ENCODE measurements at places on chromosomes 5 and 9.

DNA sequence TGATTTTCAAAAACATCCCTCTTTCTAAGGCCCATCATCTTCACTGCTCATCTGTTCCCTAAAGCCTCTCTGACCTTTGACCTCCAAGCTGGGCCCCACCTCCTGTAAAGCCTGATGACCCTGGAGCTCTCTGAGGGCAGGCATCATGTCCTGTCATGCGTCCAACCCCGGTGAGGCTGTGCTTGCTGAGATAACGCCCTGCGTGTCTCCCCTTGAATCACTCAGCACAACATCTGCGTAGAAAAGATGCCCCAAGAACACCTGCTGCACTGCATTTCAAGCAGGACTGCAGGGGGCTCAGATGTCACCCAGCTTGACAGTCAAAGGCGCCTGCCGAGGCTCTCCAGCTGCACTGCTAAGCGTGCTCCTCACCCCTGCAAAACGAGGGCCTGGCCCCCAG lies 78.0 kb downstream of the OTULIN start:
- no peak for DNase-seq

DNA sequence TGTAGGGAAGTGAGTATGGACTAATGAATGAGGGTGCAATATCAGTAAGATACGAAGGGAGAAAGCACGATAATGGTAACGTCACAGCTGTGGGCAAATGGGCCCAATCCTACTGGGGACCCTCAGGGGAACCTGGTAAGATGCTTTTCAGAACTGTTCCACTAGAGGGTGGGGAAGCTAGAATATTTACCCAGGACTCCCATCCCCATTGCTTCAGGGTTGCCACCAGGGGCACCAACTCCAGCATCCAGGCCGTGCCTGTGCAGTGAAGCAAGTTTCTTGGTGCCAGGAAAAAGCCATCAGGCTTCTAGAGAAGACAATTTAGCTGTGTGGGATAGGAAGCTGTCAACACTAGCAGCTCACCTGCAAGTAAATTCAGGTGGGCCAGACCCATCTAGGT lies 409.3 kb downstream of the AGTPBP1 start:
- no peak for DNase-seq

DNA sequence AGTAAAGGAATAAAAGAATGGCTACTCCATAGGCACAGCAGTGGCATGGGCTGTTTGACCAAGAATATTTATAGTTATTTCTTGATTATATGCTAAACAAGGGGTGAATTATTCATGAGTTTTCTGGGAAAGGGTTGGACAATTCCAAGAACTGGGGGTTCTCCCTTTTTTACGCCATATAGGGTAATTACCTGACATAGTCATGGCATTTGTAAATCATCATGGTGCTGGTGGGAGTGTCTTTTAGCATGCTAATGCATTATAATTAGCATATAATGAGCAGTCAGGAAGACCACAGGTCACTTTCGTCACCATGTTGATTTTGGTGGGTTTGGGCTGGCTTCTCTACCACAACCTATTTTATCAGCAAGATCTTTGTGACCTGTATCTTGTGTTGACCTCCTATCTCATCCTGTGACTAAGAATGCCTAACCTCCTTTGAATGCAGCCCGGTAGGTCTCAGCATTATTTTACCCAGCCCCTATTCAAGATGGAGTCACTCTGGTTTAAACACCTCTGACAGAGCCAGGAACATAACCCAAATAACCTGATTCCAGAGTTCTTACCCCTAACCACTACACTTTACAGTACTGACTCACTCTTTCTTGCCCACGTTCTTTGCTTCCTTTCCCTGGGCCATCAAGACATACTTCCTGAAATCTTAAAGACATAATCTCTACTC lies 25.0 kb upstream of the MRPS30 start:
- no peak for DNase-seq

DNA sequence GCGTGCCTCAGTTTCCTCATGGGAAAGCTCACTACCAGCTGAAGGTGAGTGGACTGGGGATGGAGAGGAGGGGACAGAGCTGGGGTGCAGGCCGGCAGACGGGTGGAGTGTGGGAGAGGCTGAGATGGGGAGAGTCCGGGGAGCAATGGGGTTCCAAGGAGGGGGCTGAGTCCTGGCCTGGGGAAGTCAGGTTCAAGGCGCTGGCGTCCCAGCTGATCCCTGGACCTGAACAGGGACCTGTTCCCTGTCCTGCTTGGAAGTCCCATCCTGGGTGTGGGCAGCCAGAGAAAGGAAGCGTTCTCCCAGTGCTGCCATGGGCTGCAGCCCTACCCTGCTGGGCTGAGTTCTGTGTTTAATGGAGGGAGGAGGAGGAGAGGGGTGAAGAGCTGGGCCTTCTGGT lies 60.9 kb upstream of the GNE start:
- DNase-seq: no peak

DNA sequence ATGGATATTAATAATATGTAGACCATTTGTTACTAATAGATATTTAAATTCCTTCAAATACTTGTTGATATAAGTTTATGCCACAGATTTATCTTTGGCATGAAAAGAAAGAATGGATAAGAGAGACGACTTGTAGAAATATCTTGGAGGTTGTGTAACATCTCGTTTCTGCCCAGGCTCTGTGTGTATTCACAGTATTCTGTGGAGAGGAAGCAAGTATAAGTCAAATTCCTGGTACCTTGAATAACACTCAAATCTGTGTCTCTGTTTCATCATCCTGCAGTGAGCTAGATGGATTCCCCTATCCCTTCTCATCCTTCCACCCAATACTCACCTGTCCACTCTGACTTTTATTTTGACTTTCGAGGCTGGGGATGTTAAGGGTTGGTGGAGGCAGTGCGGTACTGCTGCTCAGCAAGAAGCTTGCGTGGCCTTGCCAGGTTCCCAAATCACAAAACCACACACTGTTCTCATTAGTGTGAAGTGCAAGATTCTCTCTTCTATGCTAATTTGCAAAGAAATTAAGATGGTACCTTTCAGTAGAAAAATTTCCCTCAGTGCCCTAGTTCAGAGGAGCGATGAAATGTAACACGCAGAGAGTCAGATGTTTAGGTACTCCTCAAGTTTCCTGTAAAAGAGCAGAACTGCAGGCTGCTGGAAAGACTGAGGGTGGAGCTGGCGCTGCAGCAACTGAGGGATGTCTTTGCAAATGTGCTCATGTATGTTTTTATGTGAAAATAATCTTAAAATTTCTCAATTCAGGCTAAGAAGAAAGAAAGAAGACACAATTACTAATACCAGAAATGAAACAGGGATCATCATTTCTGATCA lies 42.6 kb upstream of the ANKRD18A start:
- DNase-seq: no peak

GRCh38 chr9:89168901-89169813 lies 9.5 kb downstream of the SHC3 start:
- DNase-seq: no peak

GRCh38 chr5:125398466-125398865 lies 652.0 kb upstream of the ZNF608 start:
- DNase-seq: no peak

- DNase-seq: no peak
These were observed 50.9 kb upstream of the FAM169A start for GRCh38 chr5:74916831-74917710.

GRCh38 chr9:108083796-108084352 lies 594.3 kb upstream of the KLF4 start:
- DNase-seq: no peak

GRCh38 chr9:81874931-81875330 lies 53.3 kb upstream of the SPATA31D4 start:
- no peak for DNase-seq

DNA sequence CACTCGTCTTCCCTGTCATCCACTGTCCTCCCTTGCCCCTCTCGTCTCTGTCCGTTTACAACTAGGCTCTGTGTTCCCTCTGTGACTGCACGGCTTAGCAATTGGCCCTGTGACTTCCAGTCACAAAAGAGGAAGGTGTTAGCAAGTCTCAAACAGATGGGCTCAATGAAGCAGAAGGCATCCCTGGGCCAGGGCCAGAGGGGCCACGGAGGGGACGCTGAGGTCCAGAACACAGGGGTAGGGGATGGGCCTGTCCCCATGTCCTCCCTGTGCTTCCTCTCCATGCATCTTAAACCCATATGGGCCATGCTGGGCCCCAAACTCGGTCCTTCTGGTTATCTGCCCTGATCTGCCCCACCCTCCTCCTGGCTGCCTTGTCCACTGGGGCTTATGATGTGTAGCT lies at the start of gene CD72:
TSS of gene CD72 (minus strand) at position 89 of the 403 bp plus-strand sequence. CDS start 110 bp downstream, outside the sequence.
- DNase-seq: no peak

- no peak for DNase-seq
These were observed 405.7 kb upstream of the IRX4 start for GRCh38 chr5:2288466-2288865.

DNA sequence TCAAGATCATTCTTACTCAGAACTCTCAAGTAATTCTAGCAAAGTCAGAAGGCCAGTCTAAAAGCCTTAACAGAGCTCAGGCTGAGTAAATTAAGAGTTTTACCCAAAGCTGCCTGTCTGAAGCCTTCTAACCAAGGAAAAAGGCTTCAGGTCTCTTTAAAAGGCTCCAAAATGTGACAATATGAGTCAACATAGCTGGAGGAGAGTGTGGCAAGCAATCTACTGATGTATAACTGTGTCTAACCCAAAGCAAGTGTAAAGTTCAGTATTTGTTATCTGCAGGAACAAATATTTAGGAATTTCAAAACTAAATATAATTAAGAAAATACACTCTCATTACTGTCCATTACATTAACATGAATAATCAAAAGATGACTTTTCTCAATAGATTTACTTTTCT lies 11.0 kb downstream of the ZBTB5 start:
- DNase-seq: no peak

DNA sequence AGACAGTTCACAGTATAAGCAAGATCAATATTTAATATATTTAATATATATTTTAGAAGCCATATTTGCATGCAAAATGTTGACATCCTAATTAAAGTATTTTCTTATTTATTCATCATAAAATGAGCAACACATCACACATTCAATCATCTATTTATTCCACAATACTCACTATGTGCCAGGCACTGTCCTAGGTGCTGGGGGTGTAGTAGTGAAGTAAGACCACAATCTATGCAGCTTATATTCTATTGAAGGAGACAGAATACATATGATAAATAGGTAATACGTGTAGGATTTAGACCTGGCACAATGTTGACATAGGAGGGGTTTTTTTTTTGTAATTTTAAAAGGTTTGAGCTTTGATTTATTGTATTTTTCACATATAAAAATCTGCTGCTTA lies 63.1 kb downstream of the GRIN3A start:
- DNase-seq: no peak

DNA sequence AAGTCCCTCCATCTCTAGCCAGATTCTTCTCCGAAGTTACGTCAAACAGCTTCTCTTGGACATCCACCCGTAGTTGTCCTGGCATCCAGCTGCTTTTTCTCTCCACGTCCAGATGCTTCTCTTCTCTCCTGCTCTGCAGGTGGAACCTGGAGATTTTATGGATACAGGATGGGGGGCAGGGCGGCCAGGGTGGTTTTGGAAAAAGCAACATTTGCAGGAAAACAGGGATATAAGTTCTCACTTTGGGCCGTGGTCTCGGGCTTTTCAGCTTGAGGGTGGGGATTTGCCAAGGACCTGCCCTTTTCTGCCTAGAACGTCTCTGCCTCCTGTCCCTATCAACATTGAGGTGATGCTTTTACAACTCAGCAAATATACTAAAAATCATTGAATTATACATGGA lies 1941.6 kb upstream of the C9orf72 start:
- no peak for DNase-seq

GRCh38 chr5:62538017-62538942 lies 40.3 kb upstream of the LRRC70 start:
- no peak for DNase-seq

- DNase-seq: no peak
These were observed 47.8 kb upstream of the TGFBR1 start for GRCh38 chr9:99056886-99057664.

GRCh38 chr5:76608833-76609232 lies 14.4 kb downstream of the F2RL2 start:
- no peak for DNase-seq

- no peak for DNase-seq
These were observed 34.5 kb upstream of the RASA1 start for GRCh38 chr5:87233143-87233542.

DNA sequence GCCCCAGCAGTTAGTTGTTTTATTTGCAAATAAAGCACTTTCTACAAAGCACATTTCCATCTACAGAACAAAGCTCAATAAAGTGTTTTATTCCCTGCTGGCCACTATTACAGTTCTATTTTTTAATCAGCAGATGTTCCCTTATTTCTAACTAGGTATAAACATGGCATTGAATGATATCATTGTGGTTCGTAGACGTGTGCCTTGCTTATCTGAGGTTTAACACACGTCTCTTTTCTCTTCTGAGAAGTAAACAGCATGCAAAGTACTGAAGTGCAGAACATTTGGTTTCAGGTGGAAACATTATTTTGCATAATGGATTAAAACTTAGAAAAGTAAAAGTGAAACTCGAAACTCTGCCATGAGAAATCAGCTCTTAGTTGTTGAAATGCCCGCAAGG lies 1989.3 kb upstream of the WWC1 start:
- no peak for DNase-seq

DNA sequence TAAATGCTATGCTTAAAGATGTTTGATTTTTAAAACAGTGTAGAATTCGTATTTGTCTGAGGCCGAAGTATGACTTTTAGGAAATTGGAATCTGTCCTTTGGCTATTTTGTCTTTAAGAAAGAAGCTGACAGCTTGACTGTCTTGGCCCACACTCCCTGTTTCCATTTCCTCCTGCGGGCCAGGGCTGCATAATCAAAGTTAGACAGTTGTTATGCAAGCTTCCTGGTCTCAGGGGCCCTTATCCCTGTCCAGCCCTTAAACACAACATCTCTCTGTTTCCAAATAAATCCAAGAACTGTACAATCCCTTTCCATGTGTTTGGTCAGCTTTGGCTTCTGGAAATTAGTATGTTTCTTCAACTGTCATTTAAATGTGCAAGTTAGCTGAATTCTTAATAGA lies 54.6 kb upstream of the ECM2 start:
- DNase-seq: no peak

GRCh38 chr9:105244734-105245028 lies 230 bp downstream of the SLC44A1 start:
- DNase-seq: no peak

GRCh38 chr5:167754501-167755021 lies 536.9 kb upstream of the WWC1 start:
- DNase-seq: no peak

DNA sequence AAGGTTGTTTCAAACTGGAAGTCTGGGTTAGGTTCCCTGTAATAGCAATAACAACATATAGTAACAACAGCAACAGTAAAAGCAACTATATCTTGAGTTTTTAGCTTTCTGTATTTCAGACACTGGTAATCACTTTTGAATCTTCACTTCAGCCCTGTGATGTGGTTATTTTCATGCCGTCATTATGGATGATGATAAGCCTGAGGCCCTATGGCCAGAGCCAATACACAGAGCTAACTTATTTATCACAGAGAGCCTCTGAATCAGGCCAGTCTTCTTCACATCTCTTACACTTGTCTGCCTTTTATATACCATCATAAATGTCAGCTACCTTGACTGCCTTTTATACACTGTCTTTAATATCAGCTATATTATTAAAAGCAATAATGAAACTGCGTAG lies 329.0 kb downstream of the FER start:
- no peak for DNase-seq

DNA sequence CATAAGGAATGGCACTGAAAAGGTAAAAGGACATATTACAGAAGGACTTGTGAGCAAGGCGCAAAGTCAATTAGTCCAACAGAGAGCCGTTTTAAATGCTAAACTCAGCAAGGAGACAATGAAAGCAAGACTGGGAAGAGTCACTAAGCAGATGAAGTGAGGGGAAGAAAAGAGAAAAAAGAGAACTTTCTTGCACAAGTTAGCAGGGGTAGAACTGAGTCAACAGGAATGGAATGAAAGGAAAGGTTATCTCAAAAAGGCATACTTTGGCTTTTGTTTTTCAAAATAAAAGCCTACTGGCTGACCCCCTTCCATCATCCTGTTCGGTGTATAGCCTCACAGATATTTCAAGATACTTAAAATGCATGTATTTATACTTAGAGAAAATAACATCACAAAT lies 75.0 kb downstream of the NR6A1 start:
- DNase-seq: no peak
